ENCODE measurements at places on chromosomes 1 and 21. TPM values are rescaled to one million over a fixed set of nuclear protein-coding genes. Genes with fewer than 3 reads are reported as not detected.

NOS1AP gene
- total RNA-seq: 0.51 TPM

LENEP gene
- total RNA-seq: not detected

C4BPA gene
- 0.60 TPM for total RNA-seq

ANGPTL3 gene
- not detected for total RNA-seq

RGS13 gene
- total RNA-seq: not detected

TAS1R1 gene
- total RNA-seq: not detected

TRNP1 gene
- 210 TPM for total RNA-seq

MATN1 gene
- total RNA-seq: 0.15 TPM

TOMM20 gene
- 122 TPM for total RNA-seq

LYPD8 gene
- 0.09 TPM for total RNA-seq
